HFFc6 (cell line): ENCODE measurements at places on chromosomes 7 and 10. TPM values are rescaled to one million over a fixed set of nuclear protein-coding genes. Genes with fewer than 3 reads are reported as not detected.

Gene CLRN3
- total RNA-seq: not detected in 3 replicates

DNA sequence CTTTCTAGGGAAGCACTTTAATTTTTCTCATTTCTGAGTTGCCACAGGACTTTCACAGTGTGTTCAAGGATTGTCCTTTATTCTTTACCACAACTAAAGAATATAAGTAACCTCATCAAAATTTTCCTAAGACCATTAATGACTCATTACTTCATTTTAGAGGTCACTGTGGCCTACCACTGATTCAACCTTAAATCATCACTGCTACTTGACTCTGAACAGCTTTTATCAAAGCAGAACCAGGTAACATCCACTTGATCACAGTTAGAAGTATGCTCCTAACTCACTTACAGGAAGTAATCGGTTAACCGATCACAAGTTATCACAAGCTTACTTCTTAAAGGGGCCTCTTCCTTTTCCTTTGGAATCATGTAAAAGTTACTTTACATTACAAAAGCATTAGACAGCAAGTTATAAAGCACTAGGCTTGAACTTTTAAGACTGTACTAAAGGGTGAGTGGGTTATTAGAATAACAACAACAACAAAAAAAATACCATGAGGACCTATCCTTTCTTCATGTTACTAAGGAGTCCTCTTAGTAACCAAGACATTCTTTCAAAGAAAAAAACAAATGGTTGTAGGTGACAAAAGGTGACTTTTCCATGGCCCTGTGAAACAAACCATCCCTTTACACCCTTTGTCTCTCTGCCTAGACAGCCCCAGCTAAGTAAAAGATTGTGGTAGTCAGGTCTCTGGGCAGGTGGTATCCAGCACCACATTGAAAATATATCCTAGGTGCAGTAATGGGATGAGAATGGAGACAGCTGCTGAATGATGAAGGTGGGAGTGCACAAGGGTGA, 40.0 kb upstream of the PDK4 start:
- H3K27me3 ChIP-seq: peaks cover 1% of the 10 kb centered on the region; the same call in 1 of the 2 replicates
- no peaks in the 10 kb centered on the region for H3K36me3 ChIP-seq

- no peaks in the 10 kb centered on the region; the same call in 1 of the 2 replicates for H3K27me3 ChIP-seq
- DNase-seq: peak; percentile 39
- H3K36me3 ChIP-seq: peaks cover 17% of the 10 kb centered on the region
- peaks cover 47% of the 10 kb centered on the region for H3K4me1 ChIP-seq
- H3K4me3 ChIP-seq: peak overlapping the region; percentile 48
Observed at GRCh38 chr7:80622541-80622940, 15.9 kb upstream of the CD36 start.

- H3K4me3 ChIP-seq: peak overlapping the region; percentile 39; the same call in 1 of the 2 replicates
- peak; percentile 99 for DNase-seq
- no peaks in the 10 kb centered on the region for H3K36me3 ChIP-seq
- peaks cover 13% of the 10 kb centered on the region for H3K27me3 ChIP-seq
Observed at GRCh38 chr10:103273041-103273441, 3.9 kb upstream of the INA start.
